ENCODE measurements at places on chromosomes 2 and 18.

DNA sequence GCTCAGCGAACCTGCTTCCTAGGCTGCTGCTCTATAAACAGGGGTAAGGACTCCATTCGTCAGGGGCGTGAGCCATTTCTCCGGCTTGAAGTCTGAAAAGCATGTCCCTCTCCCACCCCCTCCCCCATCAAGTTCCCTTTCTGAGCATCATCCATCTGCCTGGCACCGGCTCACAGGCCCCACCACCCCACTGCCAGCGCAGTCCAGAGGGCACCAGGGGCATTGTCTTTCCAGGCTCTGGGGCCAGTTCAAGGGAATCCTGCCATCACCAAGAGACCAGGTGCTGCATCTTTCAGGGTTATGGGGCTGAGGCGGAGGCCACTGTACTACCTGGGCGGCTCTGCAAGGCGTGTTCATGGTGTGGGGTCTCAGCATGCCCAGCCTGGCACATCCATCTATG lies 64.7 kb upstream of the EDAR start:
- no peak for DNase-seq

DNA sequence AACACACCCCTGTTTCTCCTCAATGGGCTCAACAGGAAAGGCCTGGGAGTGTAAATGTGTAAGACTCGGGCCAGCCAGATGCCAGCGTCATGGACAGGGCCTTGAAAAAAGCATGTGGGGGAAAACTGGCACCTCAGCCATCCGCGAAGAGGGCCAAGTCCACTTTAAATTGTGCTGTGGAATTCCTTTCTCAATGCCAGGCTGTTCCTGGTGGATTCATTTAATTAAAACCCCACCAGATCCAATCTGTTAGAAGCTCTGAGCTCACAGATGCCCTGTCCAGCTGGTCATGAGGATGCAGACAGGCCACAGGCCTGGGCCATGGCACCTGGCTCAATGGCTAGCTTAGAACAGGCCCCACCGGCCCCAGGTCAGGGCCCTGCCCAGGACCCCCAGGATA lies 24.8 kb downstream of the KCNK3 start:
- DNase-seq: no peak

- DNase-seq: no peak
Measured at GRCh38 chr18:46721331-46721730, 35.5 kb downstream of the ST8SIA5 start.

- no peak for DNase-seq
Measured at GRCh38 chr2:11482473-11483035, 16.6 kb upstream of the E2F6 start.

All from fibroblast of lung (primary cell).